ENCODE measurements at places on chromosomes 2 and 18.

DNA sequence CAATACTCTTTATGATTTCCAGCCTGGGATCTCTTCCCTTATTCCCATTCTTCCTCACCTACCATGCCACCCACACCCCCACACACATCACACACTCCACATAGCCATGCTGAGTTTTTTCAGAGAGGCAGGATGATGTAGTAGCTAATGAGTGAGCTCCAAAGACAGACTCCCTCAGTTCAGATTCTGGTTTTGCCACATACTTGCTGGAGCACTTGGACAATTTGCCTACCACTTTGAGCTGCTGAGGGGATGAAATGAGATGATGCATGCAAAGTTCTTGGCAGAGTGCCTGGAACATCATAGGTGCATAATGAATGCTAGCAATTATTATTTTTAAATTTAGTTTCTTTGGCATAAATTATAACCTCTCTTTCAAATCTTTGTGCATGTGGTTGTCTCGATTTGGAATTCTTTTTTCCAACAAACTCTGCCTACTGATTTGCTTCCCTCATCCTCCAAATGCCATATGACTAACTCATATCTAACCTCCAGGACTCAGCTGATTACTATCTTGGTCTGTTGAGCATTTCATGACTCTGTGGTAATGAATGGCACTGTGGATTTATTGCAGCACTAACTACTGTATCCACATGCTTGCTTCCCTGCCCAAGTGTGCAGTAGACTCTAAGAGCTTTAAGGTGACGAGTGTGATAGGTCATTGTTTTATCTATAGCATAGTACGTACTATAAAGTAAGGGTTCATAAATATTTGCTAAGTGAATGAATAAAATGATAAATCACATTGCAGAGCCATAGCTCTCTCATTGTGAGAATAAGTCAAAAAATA is 99.1 kb downstream of the TACR1 start:
- DNase-seq, result no peak

DNA sequence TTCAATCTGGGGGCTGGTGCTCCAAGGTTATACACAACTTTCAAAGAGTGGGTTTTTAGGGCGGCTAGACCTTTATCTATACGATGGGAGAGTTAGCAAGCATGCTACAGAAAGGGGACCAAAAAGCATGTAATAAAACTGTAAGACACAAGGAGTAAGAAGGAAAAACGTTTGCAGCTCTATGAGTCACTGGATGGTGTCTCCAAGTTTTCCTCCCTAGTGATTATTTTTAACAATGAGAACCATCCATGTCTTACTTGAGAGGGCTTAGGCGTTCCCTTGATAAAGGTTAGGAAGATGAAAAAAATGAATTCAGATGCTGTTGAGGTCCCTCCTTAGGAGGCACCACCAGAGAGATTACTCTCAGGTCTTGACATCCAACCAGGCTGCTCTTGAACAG is 75.9 kb downstream of the HRH4 start:
- DNase-seq, result no peak

GRCh38 chr2:2919574-2920365 is 457.8 kb downstream of the EIPR1 start:
- no peak for DNase-seq

GRCh38 chr2:232104076-232104646 is 142.6 kb downstream of the DIS3L2 start:
- no peak for DNase-seq

GRCh38 chr18:58453913-58454317 is 175.0 kb downstream of the ALPK2 start:
- DNase-seq, result no peak

- no peak for DNase-seq
Measured at GRCh38 chr2:73084971-73085370, 13.5 kb upstream of the SFXN5 start.

All from type B pancreatic cell (in vitro differentiated cells).